ENCODE measurements at places on chromosomes 5 and 9. TPM values are rescaled to one million over a fixed set of nuclear protein-coding genes. Genes with fewer than 3 reads are reported as not detected.
A peak's percentile ranks its signal among the peaks of the same experiment; 100 is the strongest.

DNA sequence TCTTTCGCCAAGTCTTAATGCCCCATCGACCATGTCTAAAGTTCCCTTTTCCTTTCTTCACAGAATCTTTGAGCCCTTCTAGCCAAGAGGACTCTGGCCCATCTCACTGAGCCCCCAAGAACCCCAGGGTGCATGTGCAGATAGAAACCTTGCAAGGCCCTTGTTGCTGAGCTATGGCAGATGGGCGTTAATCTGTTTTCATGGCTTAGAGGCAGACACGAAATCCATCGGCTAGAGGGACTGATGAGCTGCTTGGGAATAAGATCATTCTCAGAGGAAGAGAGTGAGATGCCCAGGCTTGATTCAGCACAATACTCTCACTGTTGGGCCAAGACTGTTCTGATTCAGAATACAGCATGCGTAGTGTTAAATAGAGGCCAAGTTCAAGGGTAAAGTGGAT, 262.5 kb upstream of the C9orf72 start:
- no peaks in the 10 kb centered on the region for H3K4me1 ChIP-seq
- H3K27me3 ChIP-seq: no peaks in the 10 kb centered on the region
- no peak for DNase-seq
- H3K4me3 ChIP-seq: no peak overlapping the region
- no peaks in the 10 kb centered on the region for H3K36me3 ChIP-seq
- no peak overlapping the region for H3K27ac ChIP-seq

- H3K4me1 ChIP-seq: peaks cover 3% of the 10 kb centered on the region
- H3K4me3 ChIP-seq: no peak overlapping the region
- H3K27ac ChIP-seq: no peak overlapping the region
- H3K27me3 ChIP-seq: no peaks in the 10 kb centered on the region
- no peaks in the 10 kb centered on the region for H3K36me3 ChIP-seq
These were observed 247.1 kb upstream of the PANK3 start for GRCh38 chr5:168826246-168826725.

DNA sequence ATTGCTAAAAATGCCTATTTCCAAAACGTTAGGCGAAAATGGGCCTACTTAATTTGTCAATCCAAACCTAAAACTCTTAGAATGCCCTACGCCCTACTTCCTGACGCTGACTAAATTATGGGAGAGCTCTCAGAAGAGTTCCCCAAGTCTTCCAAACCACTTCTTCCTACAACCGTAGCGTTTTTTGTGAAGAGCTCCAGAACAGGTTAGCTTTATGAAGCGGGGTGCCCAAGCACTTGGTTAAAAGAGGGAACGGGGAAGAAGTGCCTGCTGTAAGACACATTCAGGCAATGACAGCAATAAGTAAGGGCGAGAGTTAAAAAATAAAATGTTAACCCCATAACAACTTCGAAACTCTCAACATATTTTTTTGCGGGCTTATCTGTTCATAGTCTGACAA, 2.8 kb downstream of the ELAVL2 start:
- H3K36me3 ChIP-seq: no peaks in the 10 kb centered on the region
- H3K4me3 ChIP-seq: no peak overlapping the region
- peaks cover 5% of the 10 kb centered on the region for H3K27me3 ChIP-seq
- no peak overlapping the region for H3K27ac ChIP-seq
- no peak for DNase-seq

GRCh38 chr9:81755721-81756120, 66.4 kb upstream of the TLE1 start:
- no peak for DNase-seq
- H3K36me3 ChIP-seq: no peaks in the 10 kb centered on the region
- H3K4me1 ChIP-seq: no peaks in the 10 kb centered on the region
- H3K27ac ChIP-seq: no peak overlapping the region

DNA sequence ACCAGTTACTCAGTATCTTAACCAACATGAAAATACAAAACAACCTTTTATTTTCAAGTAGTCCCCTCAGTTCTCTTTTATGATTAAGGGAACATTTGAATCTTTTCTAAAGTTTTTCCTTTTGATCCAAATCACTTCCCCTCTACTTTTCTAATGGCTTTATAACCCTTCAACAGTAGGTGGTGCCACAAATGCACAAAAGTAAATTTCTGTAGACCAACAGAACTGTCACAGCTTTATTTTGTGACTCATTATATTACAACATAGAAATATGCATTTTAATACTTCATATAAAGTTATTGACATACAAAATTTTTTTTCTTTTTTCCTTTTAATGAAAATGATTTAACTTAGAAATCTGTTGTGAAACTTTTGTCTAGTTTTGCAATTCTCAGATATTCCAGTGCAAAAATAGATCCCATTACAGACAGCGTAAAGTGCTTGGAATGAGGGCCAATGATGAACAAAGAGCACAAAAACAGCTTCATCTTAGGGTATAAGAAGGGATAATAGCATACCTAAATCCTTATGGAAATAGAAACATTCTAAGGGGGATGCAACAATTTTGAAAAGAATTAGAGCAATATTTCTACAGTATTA, 17.0 kb downstream of the NIPSNAP3B start:
- peaks cover 5% of the 10 kb centered on the region for H3K4me1 ChIP-seq
- peaks cover 14% of the 10 kb centered on the region for H3K36me3 ChIP-seq
- no peak overlapping the region for H3K4me3 ChIP-seq
- DNase-seq: no peak
- no peak overlapping the region for H3K27ac ChIP-seq

DNA sequence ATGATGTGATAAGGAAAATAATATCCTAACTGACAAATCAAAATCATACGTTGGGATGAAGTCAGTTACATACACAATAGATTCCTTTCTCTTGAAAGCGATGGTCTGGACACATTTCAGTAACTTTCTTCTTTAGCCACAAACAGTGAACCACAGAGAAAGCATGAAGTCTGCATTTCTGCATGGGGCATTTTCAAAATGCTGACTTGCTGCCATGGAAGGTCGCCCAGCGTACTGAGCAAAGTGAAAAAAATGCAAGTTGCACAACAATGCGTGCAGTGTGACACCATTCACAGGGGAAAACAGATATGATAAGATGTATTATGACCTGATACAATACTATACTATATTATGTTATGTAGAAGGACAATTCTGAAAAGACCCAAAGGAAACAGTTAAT, 146.3 kb downstream of the SNX18 start:
- H3K27me3 ChIP-seq: no peaks in the 10 kb centered on the region
- peaks cover 3% of the 10 kb centered on the region for H3K4me1 ChIP-seq
- DNase-seq: no peak
- H3K27ac ChIP-seq: no peak overlapping the region

DNA sequence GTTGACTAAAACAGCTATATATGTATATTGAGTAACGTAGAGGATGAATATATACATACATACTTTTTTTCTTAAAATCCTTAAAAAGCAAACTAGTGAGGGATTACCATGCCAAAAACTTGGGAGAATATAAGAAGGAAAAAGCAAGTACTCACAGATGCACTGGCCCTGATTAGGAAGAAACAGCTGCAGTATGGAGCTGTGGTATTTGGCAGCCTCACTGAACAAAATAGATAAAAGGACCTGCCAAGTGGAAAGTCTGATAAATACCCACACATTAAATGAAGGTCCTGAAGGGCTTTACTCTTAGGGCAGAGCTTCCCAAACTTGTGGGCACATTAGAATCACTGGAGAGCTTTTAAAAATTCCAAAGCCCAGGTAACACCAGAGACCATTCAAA, 80.6 kb downstream of the FEM1C start:
- DNase-seq: no peak
- peaks cover 3% of the 10 kb centered on the region for H3K4me1 ChIP-seq
- no peaks in the 10 kb centered on the region for H3K36me3 ChIP-seq
- H3K4me3 ChIP-seq: no peak overlapping the region

DNA sequence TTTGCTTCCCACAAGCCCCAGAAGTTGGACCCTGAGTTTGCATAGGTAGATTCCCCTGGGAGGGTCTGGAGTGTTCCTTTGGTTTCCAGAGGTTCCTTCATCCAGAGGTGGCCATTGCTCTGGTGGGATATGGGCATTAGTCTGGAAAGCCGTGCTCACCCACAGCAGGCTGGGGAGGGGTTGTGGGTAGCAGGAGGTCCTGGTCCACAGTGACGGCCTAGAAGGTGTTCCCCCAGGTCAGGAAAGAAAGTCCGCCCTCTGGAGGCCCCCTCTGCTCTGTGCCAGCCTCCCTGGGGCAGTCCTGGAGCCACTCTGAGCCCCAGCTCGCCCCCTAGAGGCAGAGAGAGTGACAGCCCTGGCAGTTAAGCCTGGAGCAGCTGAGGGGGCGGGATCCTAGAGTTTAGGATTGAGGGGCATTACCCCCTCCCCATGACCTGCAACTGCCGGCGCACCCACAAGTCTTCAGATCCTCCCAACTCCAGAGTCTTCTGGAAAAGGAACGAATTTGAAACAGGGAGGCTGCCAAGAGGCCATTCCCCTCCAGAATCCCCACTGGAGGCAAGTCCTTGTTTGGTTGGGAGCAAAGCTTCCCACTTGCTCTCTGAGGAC, 36.8 kb downstream of the NDST1 start:
- DNase-seq: peak; percentile 81
- H3K27ac ChIP-seq: peak overlapping the region; percentile 17
- peaks cover 36% of the 10 kb centered on the region for H3K4me1 ChIP-seq
- H3K4me3 ChIP-seq: no peak overlapping the region

DNA sequence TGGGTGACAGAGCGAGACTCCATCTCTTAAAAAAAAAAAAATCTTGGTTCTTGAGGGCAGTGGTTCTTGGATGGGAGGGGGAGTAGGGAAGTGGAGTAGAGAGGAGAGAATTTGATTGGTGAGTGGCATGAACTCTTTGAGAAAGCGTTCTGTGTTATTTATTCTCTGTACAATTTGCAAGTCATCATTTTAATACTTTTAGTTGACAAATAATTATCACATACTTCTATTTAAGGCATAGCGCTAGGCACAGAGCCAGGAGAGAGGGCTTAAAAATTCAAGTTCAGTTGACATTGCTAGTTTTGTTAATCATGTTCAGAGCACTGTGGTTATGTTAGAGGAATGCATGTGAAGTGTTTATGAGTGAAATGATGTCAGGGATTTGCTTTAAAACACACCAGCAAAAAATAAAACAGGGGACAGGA, 24.6 kb downstream of the HSDL2 start:
- H3K4me1 ChIP-seq: peaks cover 7% of the 10 kb centered on the region
- no peak for DNase-seq
- H3K27ac ChIP-seq: no peak overlapping the region
- H3K4me3 ChIP-seq: no peak overlapping the region

DNA sequence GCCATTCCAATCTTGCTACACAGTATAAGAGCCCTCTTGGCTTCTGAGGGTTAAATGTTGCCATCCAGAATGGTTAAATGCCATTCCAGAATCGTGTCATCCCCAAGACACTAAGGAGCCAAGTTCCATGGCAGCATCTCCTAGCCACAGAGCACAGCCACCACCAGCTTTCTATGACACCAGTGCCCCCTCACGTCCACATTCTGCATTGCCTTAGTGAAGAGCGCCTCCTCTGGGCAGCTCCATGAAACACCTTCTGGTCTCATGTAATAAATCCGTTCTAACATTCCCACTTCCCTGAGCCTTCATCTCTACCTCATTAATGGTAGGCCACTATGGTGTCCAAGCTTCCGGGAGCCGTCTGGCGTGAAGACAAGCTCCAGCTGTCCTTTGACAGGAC, 12.4 kb downstream of the CBY3 start:
- H3K27me3 ChIP-seq: no peaks in the 10 kb centered on the region
- peaks cover 22% of the 10 kb centered on the region for H3K36me3 ChIP-seq
- H3K4me1 ChIP-seq: no peaks in the 10 kb centered on the region
- H3K4me3 ChIP-seq: no peak overlapping the region
- no peak for DNase-seq
- no peak overlapping the region for H3K27ac ChIP-seq

DNA sequence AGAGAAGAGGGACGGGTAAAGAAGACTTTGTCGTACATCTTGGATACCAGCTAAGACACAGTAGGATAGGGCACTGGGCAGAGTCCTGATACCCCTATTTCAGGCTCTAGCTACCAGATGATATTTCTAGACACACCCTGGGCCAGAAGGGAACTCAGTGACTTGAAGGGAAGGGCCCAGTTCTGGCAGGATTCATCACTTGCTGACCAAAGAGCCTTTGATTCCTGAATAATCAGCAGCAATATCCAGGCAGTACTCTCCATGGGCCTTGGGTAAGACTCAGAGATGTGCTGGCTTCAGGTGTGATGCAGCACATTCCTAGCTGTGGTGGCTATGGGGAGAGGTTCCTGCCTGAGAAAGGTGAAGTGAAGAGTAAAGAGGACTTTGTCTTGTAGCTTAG, 40.7 kb downstream of the TPD52L3 start:
- no peak for DNase-seq
- no peak overlapping the region for H3K4me3 ChIP-seq
- no peak overlapping the region for H3K27ac ChIP-seq

DNA sequence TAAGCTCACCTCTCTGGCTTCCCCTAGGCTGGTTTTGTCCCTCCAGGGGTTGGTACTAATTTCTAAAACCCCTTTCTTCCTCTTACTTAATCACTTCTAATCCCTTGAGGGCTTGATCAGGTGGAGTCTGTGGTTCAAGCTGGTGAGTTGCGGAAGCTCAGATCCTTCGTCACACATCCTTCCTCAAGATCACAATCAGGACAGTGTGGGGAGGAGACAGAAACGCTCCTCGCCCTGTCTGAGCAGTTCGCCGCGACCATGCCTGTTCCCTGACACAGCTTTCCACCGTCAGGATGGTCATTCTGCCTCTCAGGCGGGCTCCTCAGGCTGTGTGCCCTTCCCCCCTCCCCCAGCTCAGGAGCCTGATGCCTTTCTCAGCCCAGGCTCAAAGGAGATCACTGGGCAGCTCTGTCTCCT, 24.3 kb downstream of the CPLX2 start:
- H3K4me1 ChIP-seq: no peaks in the 10 kb centered on the region
- no peaks in the 10 kb centered on the region for H3K36me3 ChIP-seq
- no peak for DNase-seq
- no peak overlapping the region for H3K27ac ChIP-seq
- peak overlapping the region; percentile 6 for H3K4me3 ChIP-seq

DNA sequence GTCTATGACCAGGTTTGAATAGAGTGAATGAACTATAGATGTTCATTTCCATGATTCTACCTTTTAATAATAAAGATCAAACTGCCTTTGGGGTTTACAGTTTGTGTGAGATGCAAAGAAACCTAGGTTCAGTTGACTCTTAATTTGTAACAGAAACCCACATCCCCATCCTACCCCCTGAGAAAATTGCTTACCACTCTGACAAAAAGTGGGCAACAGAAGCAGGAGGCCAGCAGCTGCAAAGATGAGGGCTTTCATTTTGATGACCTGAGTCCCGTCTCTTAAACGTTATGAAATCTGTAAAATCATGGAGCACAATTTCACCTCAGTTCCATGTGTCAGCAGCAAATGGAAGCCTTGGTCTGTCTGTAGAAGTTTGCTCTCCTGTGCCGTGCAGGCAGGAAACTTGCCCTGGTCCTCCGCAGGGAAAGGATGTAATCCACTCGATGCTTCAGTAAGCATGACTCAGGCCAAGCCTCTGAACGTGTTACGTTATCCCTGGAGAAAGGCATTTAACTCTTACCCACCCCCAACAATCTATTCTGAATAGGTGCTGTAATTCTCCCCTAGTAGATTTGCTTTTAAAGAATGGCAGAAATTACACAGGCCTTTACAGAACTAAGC, at the start of gene F2RL2:
TSS of gene F2RL2 (minus strand) at position 431 of the 624 bp plus-strand sequence. CDS start at position 258, 173 bp downstream.
- H3K4me3 ChIP-seq: no peak within 1 kb of the TSS
- H3K27ac ChIP-seq: no peak within 1 kb of the TSS
- no peaks in the 10 kb centered on the region for H3K27me3 ChIP-seq
- no peak for DNase-seq
- peaks cover 3% of the 10 kb centered on the region for H3K4me1 ChIP-seq
- H3K36me3 ChIP-seq: no peaks in the 10 kb centered on the region

The ANKDD1B gene
- total RNA-seq: 7.3 TPM

The SPINK6 gene
- not detected for total RNA-seq

The CBY3 gene
- 1.7 TPM for total RNA-seq
